ENCODE measurements at places on chromosomes 12 and 14. TPM values are rescaled to one million over a fixed set of nuclear protein-coding genes. Genes with fewer than 3 reads are reported as not detected.

Gene CAPZA3
- total RNA-seq = not detected

DNA sequence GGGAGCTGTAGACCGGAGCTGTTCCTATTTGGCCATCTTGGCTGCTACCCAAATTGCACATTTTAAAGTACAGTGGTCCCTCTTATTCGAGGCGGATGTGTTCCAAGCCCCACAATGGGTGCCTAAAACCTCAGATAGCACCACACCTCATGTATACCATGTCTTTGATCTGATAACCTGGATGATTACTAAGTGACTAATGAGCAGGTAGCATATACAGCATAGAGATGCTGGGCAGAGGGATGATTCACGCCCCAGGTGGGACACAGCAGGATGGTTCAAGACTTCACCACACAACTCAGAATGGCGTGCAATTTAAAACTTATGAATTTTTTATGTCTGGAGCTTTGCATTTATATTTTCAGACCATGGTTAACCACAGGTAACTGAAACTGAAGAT is 255.0 kb downstream of the AKAP6 start:
- no peak for DNase-seq

Gene CCDC85C
- total RNA-seq = 13.9 TPM

GRCh38 chr12:71610031-71610795 is 53.4 kb downstream of the ZFC3H1 start:
- DNase-seq = no peak

DNA sequence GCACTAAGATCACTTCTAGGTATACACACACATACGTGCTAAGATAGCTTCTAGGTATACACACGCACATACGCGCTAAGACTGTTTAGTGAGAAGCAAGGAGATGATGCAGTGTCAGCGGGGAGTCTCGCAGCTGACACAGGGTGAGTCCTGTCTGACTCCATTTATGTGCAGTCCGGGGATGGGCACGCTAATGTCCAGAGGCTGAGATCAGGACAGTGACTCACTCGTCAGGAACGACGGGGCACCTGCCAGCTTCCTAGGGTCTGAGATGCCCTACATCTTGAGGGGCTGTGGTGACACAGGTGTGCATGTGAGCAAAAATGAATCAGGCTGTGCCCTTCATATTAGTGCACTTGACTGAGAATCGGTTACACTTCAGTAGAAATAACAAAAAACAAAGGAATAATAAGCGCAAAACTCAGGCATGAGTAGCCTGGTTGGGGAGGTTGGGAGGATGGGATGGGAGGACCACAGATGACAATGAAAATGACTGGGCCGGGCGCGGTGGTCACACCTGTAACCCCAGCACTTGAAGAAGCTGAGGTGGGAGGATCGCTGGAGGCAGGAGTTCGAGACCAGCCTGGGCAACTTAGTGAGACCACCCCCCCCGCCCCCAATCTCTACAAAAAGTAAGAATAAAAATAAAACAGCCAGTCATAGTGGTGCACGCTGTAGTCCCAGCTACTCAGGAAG is 29.1 kb upstream of the ULK1 start:
- peak; percentile 30 for DNase-seq

Gene MORN3
- 0.18 TPM for total RNA-seq

- peak; percentile 69 for DNase-seq
These were observed 22.1 kb downstream of the SAMD4A start for GRCh38 chr14:54589076-54589475.

Gene GCH1
- total RNA-seq = 0.56 TPM

GRCh38 chr12:46298261-46298660 is 29.4 kb upstream of the SLC38A1 start:
- no peak for DNase-seq

- DNase-seq = no peak
These were observed 240.1 kb upstream of the SRRM4 start for GRCh38 chr12:118741194-118741593.

GRCh38 chr14:56539862-56540261 is 39.7 kb upstream of the TMEM260 start:
- no peak for DNase-seq

DNA sequence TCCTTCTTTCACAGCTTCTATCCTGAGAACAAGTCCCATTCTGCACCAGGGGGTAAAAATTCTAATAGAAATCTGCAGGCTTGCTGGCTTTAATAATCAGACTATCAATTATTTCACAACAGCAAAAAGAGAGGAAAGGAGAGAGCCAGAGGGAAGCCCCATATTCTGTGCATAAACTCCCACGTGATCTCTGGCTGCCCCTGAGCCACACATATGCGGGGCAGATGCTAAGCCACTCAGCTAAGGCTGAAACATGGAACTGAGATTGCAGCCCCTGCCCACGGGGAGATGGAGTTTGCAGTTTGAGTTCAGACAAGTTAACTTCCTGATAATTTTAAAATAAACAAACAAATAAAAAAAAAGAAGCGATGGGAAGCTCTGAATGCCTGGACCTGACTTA is 254.4 kb upstream of the CCDC196 start:
- DNase-seq = no peak

GRCh38 chr12:5013266-5013730 is 30.4 kb upstream of the KCNA5 start:
- no peak for DNase-seq

- no peak for DNase-seq
These were observed 120.4 kb downstream of the CALM1 start for GRCh38 chr14:90517076-90517841.

- no peak for DNase-seq
These were observed 4.4 kb downstream of the WSCD2 start for GRCh38 chr12:108133482-108133881.

GRCh38 chr12:58321414-58321813 is 380.0 kb downstream of the ATP23 start:
- DNase-seq = no peak

- DNase-seq = no peak
These were observed 2.7 kb downstream of the CHST11 start for GRCh38 chr12:104459368-104459909.

GRCh38 chr14:87343652-87344051 is 649.3 kb downstream of the GALC start:
- no peak for DNase-seq

GRCh38 chr14:53295985-53296582 is 143.0 kb upstream of the DDHD1 start:
- peak; percentile 45 for DNase-seq

GRCh38 chr12:123916729-123917128 is 55.9 kb downstream of the CCDC92 start:
- DNase-seq = peak; percentile 27

- no peak for DNase-seq
These were observed 742.8 kb upstream of the TBX3 start for GRCh38 chr12:115426732-115427131.

DNA sequence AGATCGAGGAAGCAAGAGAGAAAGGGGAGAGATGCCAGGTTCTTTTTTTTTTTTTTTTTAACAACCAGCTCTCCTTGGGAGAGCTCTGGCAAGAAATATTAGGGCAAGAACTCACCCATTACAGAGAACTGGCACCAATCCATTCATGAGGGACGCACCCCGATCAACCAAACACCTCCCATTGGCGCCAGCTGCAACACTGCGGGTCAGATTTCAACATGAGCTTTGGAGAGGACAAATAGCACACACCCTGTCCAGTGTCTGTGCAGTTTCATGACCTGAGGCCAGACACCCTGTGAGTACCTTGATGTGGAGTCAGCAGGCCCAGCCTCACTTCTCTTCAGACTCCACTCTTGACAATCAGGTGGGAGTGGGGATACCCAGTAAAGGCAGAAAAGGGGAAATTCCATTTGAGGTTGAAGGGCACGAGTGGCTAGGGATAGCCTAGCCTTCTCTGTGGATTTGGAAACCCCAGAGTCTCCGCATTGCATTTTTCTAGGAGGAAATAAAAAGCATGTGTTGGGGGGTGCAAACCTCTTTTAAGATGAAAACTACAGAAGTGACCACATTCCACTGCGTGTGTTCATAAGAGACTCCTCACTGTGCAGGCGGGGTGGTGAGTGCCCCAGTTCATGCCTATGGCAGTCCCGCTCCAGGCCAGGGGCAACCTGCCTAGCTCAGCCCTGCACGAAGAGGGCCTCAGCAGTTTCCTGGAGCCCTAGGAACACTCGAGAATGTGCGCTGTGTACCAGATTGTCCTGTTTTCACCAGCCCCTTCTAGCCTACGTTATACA is 42.4 kb upstream of the GPATCH2L start:
- no peak for DNase-seq

Gene PRKCH
- total RNA-seq = 2.3 TPM

Gene GPR84
- not detected for total RNA-seq

Measured in IMR-90 (cell line).